ENCODE measurements at places on chromosomes 2 and 18.

- DNase-seq = no peak
These were observed 72.6 kb downstream of the ZNF532 start for GRCh38 chr18:58937071-58937886.

GRCh38 chr2:5690286-5690685 is 1.9 kb upstream of the SOX11 start:
- DNase-seq = no peak

GRCh38 chr2:122748552-122749011 is 993.1 kb downstream of the TSN start:
- DNase-seq = no peak

DNA sequence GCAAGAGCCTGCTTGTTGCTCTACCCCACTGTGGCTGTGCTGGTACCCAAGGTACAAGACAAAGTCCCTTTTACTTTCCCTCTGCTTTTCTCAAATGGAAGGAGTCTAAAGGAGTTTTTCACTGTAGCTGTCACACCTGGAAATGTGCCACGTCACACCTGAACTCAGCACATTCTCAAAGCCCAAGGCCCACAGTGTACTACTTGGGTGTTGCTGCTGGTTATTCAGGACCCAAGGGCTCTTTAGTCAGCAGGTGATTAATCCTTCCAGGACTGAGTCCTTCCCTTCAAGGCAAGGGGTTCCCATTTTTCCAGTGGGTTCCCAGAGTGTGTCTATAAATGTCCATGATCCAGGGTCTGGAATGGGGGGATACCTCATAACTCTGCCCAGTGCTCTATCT is 63.2 kb upstream of the STK39 start:
- DNase-seq = no peak

GRCh38 chr2:241110607-241111439 is 8.7 kb upstream of the MTERF4 start:
- no peak for DNase-seq

DNA sequence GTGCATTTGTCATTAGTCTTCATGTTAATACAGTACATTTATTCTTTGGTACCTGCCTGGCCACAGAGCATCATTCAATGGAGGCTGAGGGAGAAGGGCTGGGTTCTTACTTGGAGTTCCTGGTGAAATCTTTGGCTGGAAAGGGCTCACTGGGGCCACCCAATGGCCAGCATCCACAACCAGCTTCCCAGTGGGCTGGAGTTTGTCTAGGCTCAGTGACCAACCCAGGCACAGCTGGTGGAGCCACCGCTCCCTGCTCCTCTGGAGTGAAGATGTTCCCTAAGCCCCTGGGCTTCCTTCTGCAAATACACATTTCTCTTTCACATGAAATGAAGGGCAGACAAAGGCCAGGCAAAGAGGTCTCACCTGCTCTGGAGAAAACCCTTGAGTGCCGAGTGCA is 34.4 kb downstream of the EHD3 start:
- DNase-seq = no peak

- no peak for DNase-seq
These were observed 34.4 kb upstream of the PARD3B start for GRCh38 chr2:204510709-204511420.

- DNase-seq = no peak
These were observed 75.3 kb downstream of the LRRFIP1 start for GRCh38 chr2:237702441-237703391.

- DNase-seq = no peak
These were observed 8.6 kb downstream of the ITPRID2 start for GRCh38 chr2:181900007-181900651.

- DNase-seq = no peak
These were observed 1054.9 kb upstream of the NXPH2 start for GRCh38 chr2:139835101-139835500.

DNA sequence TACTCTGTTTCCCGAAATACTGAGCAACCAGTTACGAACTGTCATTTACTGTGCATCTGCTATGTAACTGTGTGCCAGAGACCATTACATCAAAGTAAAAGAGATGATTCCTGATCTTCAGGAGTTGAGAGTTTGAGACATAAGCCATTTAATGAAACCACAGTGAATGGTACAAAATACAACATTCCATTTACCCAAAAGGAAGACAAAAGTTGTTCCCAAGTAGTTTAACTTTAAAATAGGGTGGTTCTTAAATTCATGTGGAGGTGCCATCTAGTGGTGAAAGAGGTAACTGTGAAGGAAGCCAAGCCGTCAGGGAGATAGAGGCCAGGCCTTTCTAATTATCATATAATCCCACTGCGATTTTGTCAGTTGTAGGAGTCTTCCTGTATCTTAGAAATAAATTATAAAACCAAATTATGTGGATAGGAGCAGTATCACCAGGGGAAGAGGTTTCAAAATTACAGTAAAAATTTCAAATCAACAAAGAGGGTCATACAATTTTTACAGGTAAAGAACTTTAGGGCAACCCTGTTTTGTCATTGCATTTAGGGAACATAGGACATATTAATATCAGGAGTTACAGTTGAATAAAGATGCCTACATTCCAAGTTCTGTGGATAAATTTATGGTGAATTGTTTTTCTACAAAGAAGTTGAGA is 67.7 kb downstream of the EPAS1 start:
- DNase-seq = no peak

Measured in activated CD4-positive, CD25-positive, alpha-beta regulatory T cell treated with anti-CD3 and anti-CD28 coated beads, Interleukin-2, amount 50 U/mL, for 72 hours (primary cell).